Neural progenitor cell (in vitro differentiated cells): ENCODE measurements at places on chromosomes 12 and 14.

DNA sequence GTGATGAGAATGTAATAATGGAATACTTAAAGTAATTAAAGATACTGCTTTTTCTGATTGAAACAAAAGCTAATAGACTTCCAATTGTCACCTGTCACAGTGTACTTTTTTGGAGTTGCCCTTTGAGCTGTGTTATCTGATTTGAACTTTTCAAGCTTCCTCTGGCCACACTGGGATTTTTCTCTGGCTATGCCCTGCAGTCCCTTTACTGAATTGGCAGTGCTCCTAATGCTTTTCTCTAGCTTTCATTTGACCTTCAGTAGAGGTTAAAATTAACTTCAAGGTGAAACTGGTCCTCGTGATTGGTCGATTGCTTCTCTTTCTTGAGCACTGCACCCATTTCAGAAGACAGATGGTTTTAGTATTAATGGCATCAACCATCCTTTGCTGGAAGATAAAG is 89.2 kb downstream of the CRADD start:
- no peak for DNase-seq

DNA sequence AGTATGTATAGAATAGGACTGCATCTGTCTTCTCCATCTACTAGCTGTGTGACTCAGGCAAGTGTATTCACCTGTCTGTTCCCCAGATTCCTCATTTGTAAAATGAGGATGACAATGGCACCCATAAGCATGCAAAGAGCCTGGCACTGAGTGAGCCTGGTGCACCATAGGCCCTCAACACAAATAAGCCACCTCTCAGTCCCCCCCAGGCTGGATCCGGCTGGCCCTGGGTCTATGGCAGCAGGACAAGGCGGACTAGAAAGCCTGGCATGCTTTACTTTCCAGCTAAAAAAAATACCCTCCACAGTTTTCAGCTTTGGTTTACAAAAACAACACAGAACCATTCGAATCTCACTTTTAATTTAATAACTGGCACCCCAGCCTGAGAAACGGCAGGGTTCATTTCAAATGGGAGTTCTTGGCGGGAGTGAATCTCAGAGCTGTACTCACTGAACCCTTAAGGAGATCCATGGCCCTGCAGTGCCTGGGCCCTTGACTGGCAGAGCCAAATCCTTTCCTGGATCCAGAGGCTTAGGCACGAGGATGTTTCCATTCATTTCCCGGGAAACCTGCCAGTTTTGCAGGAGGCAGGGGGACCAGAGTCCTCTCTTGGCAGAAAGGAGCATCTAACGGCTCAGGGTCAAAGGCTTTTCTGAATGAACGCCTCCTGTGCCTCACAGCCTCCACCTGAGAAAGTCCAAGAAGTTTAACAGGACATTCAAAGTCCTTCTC is 17.7 kb downstream of the SYNE3 start:
- no peak for DNase-seq

GRCh38 chr12:108821407-108822397 is 35.7 kb downstream of the SSH1 start:
- no peak for DNase-seq

DNA sequence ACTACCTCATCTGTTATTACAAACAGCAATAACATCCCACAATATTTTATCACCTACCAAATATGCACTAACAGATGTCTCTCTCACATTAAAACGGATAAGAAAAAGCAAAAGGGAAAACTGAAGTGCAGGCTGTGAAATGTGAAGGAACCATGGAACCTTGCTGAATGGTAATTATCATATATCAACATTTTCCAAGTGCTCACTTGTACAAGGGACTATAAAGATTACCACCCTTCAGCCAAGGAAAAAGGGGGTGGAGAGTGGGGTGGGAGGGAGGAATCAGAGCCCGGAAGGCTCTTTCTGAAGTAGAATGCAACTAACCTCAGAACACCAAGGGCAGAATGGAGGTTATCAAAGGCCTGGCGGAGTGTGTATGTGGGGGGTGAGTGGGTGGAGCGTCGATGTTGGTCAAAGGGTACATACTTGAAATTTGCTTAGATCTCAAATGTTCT is 1.2 kb downstream of the SNX6 start:
- peak; percentile 2 for DNase-seq

DNA sequence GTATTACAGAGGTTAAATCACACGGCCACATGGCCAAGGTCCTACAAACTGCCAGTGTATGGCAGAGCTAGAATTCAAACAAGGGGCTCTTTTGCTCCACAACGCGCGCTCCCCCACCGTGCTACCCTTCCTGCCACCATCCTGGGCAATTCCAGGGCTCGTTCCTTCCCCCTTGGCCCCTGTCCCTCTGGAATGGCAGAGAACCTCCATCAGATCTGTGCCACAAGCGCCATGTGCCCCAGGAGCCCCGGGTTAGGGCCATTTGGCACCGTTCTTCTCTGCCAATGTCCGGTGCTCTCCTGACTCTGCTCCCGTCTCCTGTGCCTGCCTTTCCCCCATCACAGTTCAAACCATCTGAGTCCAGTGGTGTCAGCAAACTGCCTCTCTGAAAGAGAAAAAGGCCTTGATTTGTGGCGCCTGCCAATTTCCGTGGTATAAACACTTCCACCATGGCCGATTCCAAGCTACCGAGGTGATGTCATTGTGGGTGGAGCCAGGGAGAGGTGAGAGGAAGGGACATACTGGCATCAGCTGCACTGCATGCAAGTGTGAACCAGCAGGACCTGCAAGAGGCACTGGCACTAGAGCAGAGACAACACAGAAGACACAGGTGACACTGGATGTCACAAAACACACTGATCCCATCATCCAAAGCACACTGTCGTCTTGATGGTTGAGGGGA is 163.1 kb downstream of the CALM1 start:
- no peak for DNase-seq

- DNase-seq = no peak
These were observed 3.8 kb upstream of the MYH6 start for GRCh38 chr14:23411563-23412525.

DNA sequence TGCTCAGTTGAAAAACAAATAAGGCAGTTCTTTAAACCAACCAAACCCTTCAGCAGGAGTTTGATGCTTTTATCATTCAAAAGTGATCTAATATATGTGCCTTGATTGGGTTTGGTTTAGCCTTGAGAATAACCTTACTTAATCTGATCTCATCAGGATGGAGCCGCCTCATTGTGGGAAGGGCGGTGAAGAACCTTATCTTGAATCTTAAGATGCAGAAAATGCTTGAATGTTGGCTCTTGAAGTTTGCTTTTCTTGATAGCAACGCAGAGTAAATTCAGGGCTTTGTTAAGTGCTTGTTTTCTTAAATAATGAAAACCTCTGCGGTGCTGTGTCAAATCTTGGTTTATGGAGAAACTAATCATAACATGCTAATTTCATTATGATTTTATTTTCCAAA is 138.2 kb downstream of the MON2 start:
- DNase-seq = no peak

GRCh38 chr14:94481468-94482131 is 5.6 kb upstream of the SERPINA9 start:
- DNase-seq = no peak

DNA sequence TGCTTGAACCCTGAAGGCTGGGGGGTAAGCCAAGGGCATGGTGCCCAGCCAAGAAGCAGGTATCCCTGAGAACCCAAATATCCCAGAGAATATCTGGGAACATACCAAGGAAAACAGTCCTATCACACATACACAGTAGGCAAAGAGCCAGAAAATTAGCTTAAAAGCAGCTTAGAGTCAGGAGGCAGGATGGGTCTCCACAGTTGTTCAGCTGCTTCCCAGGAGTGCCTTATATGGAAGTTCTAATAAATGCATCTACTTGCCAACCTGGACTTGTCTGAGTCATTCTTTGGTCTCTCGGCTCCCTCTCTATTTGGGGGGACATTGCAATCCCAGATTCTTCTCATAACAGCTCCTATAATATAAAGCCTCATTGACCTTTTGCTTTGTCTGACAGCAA is 9.0 kb upstream of the GPR135 start:
- DNase-seq = no peak

- DNase-seq = no peak
These were observed 7.5 kb downstream of the TBK1 start for GRCh38 chr12:64459394-64459891.

DNA sequence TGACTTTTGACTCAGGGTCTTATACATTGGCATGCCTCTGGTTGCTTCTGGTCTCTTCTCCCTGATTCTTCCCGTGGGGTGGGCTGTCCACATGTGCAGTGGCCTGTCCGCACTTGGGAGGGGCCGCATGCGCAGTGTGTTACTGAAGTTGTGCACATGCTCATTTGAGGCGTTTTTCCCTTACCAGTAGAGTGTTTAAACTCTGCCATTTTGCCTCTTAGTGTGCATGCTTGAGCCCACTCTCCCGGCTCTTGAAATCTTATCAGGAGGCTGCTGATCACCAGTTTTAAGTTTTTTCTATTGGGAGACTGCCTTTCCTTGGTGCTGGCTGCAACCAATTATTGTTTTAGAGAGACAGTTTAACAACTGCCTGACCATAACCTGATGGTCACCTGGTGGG is 32.1 kb upstream of the HECTD1 start:
- DNase-seq = no peak

DNA sequence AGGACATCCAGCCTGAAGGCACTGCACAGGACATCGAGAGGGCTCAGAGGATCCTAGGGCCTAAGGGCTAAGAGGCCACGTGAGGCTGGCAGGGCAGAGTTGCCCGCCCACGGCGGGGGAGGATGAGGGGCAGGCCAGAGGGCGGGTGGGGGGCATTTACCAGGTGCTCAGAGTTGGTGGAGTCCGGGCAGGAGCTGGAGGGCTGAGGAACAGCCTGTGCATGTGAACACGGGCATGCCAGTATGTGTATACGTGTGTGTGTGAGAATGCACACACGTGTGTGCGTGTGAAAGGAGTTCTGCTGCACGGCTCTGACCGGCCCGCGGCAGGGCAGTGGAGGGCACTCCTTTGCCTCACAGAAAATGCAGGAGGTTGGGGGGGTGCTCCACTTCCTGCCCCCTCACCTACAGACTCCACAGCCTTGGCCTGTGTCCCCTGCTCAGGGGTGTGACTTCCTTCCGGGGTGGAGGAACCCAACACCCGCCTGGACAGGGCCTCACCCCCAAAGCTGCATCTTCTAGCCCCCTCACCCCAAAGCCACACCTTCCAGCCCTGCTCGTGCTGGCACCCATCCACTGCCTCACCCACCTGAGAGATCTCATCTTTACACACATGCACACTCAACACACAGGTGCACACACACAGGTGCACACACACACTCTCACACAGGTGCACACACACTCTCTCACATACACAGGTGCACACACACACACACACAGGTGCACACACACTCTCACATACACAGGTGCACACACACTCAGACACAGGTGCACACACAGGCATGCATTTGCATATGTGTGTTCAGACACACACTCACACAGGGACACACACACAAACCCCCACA is 11.8 kb upstream of the GPR132 start:
- DNase-seq = no peak

DNA sequence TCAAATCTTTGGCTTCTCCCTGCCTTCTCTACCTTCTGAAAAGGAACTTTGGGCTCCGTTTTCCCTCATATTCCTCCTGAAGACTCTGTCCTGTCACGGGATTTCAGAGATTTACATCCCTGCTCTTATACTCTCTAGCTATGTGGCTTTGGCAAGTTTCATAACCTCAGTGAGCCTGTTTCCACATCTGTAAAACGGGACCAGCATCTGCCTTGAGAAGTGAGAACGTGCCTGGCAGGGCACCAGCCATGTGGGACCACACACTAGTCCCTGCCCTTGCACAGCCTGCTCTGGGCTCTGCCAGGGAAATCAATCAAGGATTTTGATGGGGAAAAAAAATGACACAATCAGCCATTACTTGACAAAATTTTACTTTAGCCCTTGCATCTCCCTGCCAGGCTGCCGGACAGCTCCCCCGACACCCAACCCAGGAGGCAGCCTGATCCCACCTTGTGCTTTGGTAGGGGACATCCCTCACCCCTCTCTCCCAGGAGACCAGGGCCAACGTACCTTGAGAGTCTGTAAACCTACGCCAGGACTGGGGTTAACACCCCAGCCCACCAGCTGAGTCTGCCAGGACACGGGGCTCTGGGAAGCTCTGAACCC is 8.5 kb downstream of the PHETA1 start:
- DNase-seq = no peak

GRCh38 chr14:28926122-28926521 is 159.5 kb downstream of the FOXG1 start:
- no peak for DNase-seq

- peak; percentile 32 for DNase-seq
These were observed 3.8 kb upstream of the TBX3 start for GRCh38 chr12:114687802-114688201.

DNA sequence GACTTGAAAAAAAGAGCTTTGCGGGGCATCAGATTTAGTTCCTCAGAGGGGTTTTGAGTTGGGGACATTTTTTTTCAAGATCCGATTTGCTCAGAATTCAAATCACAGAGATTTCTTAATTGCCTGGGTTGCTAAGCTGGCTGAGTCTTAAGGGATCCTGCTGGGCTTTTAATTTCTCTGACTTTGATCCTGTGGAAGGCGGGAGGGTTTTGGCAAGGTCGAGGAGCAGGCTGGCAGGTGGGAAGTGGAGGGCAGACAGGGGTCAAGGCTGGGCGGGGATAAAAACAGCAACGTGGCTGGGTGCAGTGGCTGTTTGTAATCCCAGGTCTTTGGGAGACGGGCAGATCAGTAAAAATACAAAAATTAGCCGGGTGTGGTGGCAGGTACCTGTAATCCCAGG is 33.5 kb upstream of the CCDC63 start:
- DNase-seq = peak; percentile 32

DNA sequence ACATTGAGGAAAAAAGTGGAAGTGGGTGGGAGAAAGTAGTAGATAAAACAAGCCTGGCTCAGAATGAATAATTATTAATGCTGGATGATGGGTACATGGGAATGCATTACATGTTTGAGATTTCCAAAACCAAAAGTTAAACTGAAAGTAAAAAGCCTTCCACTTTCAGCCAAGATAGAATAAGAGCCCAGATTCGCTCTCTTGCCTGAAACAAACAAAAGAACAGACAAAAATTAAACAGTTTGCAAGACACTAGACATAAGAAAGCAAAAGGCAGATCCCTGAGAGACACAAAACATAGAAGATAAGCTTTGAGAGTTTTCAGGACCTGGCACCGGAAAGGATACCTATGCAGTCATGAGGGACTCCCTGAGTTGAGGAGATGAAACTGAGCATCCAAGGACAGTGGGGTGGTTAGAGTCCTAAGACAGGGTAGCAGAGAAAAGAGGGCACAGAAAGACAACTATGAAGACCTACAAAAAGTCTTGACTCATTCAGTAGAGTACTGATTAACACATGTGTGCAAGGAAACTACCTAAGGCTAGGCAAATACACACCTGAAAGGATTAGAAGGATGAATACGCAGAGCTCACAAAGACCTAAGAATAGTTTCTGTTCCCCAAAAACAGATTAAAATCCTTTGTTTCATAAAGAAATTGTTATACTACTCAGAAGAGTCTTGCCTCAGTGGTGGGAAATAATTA is 54.1 kb downstream of the CEP83 start:
- no peak for DNase-seq

DNA sequence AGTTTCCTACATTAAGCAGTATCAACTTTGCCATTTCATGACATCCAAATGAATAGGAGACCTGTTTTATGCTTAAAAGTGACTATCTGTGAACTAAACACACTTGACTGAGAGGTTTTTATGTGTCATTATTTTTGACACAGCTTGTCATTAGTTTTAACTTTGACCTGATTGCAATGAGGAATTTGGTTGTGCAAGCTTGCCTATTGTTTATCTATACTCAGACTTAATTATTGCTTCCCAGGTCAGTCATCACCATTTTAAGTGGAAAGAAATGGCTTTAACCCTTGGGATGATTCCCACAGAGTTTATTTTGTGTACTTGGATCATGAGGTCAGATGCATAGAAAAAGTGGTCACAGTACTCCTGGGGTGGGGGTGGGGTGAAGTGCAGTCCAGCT is 171.0 kb upstream of the PRICKLE1 start:
- DNase-seq = no peak

GRCh38 chr14:77265561-77266335 is 5.3 kb downstream of the NGB start:
- DNase-seq = no peak
